ENCODE measurements at places on chromosomes 6 and 20. TPM values are rescaled to one million over a fixed set of nuclear protein-coding genes. Genes with fewer than 3 reads are reported as not detected.

DNA sequence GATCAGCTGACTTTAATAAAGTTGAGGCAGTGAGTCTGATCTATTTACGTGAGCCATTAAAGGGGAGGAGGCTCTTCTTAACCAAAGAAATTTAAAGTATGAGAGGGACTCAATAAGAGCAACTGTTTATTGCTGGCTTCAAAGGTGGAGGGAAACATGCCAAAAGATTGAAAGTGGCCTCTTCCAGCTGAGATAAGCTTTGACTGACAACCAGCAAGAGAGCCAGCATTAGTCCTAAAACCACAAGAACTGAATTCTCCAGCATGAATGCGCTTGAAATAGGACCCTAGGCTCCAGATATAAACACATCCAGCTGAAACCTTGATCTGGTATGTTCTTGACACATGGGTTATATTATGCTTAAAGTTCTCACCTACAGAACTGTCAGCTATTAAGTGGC lies 123.1 kb upstream of the GJE1 start:
- no peak overlapping the region for H3K27ac ChIP-seq
- H3K27me3 ChIP-seq = no peaks in the 10 kb centered on the region
- no peak overlapping the region for H3K4me3 ChIP-seq
- no peaks in the 10 kb centered on the region for H3K4me1 ChIP-seq

GRCh38 chr6:145381941-145382340 lies 353.4 kb downstream of the EPM2A start:
- no peak overlapping the region for H3K4me3 ChIP-seq
- no peak overlapping the region for H3K27ac ChIP-seq
- no peaks in the 10 kb centered on the region for H3K27me3 ChIP-seq
- no peaks in the 10 kb centered on the region for H3K4me1 ChIP-seq
- no peak for DNase-seq

GRCh38 chr20:63325554-63326313 lies 32.7 kb downstream of the COL20A1 start:
- H3K27me3 ChIP-seq = no peaks in the 10 kb centered on the region
- H3K36me3 ChIP-seq = no peaks in the 10 kb centered on the region
- peaks cover 16% of the 10 kb centered on the region for H3K4me1 ChIP-seq
- no peak overlapping the region for H3K27ac ChIP-seq
- no peak overlapping the region for H3K4me3 ChIP-seq

DNA sequence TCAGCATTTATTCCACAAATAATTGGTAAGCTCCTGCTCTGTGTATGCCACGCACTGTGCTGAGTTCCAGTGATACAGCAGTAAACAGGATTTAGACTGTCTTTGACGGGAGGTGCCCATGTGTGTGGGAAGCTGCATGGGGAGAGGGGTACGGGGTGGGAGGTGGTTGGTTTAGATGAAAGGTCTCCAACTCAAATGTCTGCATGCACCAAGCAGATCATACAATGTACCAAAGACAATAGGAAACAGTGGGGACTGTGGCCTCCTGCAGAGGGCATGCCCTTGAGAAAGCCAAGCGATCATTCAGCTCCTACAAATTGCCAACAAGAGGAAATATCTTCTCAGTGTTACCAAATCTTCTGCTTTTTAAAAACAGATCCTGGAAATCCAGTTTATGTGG lies 36.1 kb downstream of the SLC22A2 start:
- H3K4me1 ChIP-seq = no peaks in the 10 kb centered on the region
- no peak overlapping the region for H3K27ac ChIP-seq
- H3K36me3 ChIP-seq = no peaks in the 10 kb centered on the region
- no peaks in the 10 kb centered on the region for H3K27me3 ChIP-seq
- no peak for DNase-seq

GRCh38 chr6:147662646-147663045 lies 154.2 kb downstream of the SAMD5 start:
- H3K27me3 ChIP-seq = no peaks in the 10 kb centered on the region
- DNase-seq = no peak

GRCh38 chr6:110246378-110246777 lies 66.2 kb downstream of the CDC40 start:
- H3K4me1 ChIP-seq = no peaks in the 10 kb centered on the region
- DNase-seq = no peak
- no peaks in the 10 kb centered on the region for H3K36me3 ChIP-seq
- H3K4me3 ChIP-seq = no peak overlapping the region
- H3K27ac ChIP-seq = no peak overlapping the region
- no peaks in the 10 kb centered on the region for H3K27me3 ChIP-seq

DNA sequence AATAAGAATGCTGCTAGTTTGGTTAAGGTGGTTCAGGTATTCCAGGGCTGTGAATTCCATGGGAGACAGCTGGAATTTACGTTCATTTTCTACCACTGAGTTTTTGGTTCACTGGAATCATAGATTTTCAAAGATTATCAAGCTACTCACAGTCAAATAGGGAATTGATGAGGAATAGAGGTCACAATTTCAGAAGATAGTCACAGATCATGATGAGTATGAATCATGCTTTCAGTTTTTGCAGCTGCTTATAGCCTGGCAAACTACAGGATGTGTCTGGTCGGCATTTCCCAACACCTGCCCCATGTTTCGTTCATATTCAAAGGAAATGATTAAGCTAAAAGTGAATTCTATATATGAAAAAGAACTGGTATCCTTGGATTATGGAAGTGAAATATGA lies 58.7 kb downstream of the BCKDHB start:
- no peaks in the 10 kb centered on the region for H3K36me3 ChIP-seq
- no peak for DNase-seq
- no peak overlapping the region for H3K4me3 ChIP-seq
- no peak overlapping the region for H3K27ac ChIP-seq

Gene MCCD1
- total RNA-seq = not detected

Gene SRXN1
- 212 TPM for total RNA-seq

Gene GINS1
- total RNA-seq = 1.5 TPM
